Muscle of leg (tissue), 16 donors: ENCODE measurements at places on chromosomes 13 and 19.
A peak's percentile ranks its signal among the peaks of the same experiment; 100 is the strongest.

DNA sequence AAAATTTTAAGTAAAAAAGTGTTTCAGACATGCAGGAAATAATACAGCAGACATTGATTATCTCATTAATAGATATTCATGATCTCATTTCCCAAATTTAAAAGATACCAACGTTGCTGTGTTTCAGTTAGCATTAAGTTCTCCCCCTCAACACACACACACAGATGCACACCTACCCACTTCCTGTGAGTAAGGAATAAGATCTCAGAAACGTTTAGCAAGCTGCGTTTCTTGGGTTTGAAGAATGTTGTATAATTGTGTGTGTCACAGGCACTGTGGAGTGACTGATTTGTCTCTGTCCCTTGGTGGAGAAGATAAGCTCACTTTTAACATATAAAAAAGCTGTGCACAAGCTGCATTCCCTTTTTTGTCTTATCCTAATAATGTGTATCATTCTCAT, 196.8 kb downstream of the PDS5B start:
- DNase-seq: no peak

GRCh38 chr13:99429670-99430069, 71.6 kb upstream of the TM9SF2 start:
- no peak for DNase-seq

GRCh38 chr19:1847348-1847683, 967 bp downstream of the REXO1 start:
- DNase-seq: no peak

DNA sequence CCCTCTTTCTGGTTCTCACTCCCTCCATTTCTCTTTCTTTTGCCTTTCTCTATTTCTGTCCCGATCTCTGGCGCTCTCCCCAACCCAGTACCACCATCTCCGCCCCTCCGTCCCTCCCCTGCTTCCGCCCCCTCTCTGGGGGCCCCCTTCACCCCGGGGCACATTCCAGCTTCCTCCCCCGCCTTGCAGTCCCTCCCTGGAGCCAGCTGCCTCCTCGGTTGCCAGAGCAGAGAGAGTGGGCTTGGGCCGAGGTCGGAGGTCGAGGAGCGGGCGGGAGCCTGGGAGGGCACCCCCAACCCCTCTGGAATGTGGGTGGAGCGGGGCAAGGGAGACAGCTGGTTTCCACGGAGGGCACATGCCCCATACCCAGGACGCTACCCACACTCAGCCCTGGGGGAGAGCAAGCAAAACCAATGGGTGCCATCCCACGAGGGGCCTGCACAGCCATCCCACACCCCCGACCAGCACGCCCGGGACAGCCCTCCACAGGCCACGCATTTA, 6.5 kb upstream of the CIRBP start:
- peak; percentile 50 for DNase-seq

DNA sequence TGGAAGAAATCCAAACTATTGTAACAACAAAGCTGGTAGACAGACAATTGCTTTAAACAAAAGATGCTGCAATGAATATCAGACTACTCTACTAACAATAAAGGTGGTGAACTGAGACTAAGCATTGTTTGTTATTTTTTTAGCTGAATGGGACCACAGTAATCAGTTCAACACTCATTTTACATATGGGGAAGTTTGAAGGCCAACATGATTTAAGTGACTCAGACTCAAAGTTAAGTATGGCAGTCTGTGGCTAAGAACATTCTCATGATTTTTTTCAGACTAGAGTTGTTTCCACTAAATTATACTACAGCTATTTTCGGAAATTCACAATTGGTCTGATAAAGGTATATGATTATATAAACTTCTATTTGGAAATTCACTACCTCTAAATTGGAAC, 10.4 kb downstream of the EXOSC8 start:
- no peak for DNase-seq

GRCh38 chr13:49840675-49841074, 48.2 kb upstream of the KPNA3 start:
- DNase-seq: no peak
